Left ventricle myocardium inferior (tissue), 1 donor: ENCODE measurements at places on chromosomes 6 and 20. TPM values are rescaled to one million over a fixed set of nuclear protein-coding genes. Genes with fewer than 3 reads are reported as not detected.

Gene ZC2HC1B
- not detected for total RNA-seq

Gene SNPH
- 11.2 TPM for total RNA-seq

Gene ADGRF4
- total RNA-seq = not detected

Gene VSTM2L
- total RNA-seq = 50.3 TPM

- DNase-seq = no peak
These were observed 115.4 kb upstream of the SAMD5 start for GRCh38 chr6:147392917-147393625.

DNA sequence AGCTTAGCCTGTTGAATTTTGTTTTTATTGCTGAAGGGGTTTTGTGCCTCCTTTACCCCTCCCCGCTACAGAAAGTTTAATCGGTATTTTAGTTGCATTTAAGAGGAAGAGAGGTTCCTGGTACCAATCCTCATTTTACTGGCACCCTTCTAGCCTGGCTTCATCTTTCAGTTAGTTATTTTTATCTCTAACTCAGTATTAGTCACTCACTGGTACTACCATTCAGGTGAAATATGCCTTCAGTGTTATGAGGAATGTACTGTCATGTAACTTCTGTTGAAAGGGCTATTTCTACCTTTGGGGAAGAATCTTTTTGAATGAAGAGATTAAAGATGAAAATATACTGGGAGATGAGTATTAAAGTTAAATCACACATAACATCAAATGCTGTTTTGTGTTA lies 211.8 kb downstream of the CDKAL1 start:
- DNase-seq = no peak

- no peak for DNase-seq
These were observed 363.2 kb upstream of the MARCKS start for GRCh38 chr6:113493991-113494390.

GRCh38 chr6:150083839-150084238 lies 14.9 kb upstream of the ULBP3 start:
- no peak for DNase-seq

DNA sequence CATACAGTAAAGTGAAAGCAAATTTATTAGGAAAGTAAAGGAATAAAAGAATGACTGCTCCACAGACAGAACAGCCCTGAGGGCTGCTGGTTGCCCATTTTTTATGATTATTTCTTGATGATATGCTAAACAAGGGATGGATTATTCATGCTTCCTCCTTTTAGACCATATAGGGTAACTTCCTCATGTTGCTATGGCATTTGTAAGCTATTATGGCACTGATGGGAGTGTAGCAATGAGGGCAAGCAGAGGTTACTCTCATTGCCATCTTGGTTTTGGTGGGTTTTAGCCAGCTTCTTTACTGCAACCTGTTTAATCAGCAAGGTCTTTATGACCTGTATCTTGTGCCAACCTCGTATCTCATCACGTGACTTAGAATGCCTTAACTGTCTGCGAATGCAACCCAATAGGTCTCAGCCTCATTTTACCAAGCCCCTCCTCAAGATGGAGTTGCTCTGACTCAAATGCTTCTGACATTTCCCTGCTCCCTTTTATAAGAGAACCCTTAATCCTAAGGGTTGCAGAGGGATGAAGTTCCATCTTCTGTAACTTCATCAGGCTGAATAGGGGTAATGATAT lies 280.1 kb upstream of the RGS17 start:
- no peak for DNase-seq

DNA sequence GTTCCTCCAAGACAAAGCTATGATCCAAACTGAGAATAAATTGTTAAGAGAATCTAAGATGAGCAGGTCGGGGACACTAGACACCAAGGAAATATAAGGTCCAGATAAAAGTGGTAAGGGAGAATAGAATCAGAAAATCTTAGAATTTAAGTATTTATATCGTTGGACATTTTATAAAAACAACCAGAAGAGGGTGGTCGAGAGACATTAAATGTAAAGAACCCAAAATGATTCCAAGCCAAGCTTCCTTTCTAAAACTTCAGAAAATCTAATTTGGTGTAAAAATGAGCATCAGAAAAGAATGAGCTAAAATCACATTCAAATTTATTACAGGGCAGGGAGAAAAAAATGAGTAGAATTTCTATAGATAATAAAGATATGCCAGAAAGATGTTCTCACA lies 97.8 kb upstream of the OGFRL1 start:
- DNase-seq = no peak

GRCh38 chr20:34644345-34644744 lies 32.5 kb downstream of the PIGU start:
- DNase-seq = no peak

DNA sequence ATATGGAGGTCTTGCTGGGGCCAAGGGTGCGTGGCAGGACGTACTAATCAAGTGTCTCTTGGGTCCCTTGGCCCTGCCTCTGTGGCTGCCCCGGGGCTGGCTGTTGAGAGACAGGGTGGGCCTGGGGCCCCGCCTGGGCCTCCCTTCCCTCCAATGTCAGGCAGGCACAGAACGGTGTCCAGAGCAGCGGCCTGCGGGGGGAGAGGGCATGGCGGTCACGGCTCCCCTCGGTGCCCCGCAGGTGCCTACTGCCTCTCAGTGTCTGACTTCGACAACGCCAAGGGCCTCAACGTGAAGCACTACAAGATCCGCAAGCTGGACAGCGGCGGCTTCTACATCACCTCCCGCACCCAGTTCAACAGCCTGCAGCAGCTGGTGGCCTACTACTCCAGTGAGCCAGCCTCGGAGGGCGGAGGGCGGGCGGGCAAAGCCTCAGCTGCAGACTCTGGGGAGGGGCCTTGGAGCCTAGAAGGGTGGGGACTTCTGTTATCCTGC lies 50.0 kb downstream of the SRC start:
- DNase-seq = peak; percentile 62

- DNase-seq = no peak
These were observed 65.7 kb downstream of the PYGB start for GRCh38 chr20:25313593-25313992.

DNA sequence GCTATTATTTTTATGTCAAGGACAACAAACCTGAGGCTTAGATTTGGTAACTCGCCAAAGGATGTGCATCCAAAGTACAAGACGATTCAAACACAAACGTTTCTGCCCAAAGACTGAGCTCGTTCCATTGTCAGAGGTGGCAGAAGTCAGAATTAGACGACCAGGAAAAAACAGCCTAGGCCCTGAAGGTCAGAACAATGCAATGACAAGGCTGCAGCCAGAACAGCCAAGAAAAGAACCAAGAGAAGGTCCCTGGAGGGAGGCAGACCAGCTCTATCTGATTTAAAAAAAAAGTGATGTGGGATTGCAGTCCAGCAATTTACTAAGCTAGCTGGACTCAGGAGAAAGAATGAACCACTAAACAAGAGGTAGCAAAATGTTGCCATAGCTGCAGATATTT lies 54.2 kb downstream of the NCOA7 start:
- DNase-seq = no peak

GRCh38 chr6:79079561-79080041 lies 1.5 kb upstream of the PHIP start:
- DNase-seq = no peak

DNA sequence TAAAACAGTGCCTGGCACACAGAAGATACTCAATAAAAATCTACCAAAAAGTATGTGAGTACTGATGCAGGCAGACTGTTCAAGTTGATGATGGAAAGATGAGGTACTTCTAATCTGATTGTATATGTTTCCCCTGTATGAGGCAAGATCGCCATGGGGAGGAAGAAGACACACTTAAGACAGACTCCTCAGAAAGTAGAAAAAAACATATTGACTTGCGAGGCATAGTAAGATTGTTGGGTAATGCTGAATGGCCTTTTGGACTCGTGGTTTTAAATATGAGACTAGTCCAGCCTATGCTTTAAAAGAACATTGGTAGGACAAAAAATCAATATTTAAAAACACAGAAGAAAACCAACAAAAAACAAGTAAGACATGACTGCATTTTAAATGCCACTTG lies 72.6 kb downstream of the SHPRH start:
- DNase-seq = no peak

GRCh38 chr6:110703010-110703905 lies 112.0 kb downstream of the CDK19 start:
- DNase-seq = no peak

- DNase-seq = no peak
These were observed 321.5 kb upstream of the SASH1 start for GRCh38 chr6:148021165-148021564.

- no peak for DNase-seq
These were observed 202.0 kb downstream of the CDH4 start for GRCh38 chr20:61454053-61454452.

GRCh38 chr6:70241991-70242420 lies 60.9 kb downstream of the COL9A1 start:
- no peak for DNase-seq

- DNase-seq = no peak
These were observed 65.6 kb downstream of the CAP2 start for GRCh38 chr6:17458966-17459365.

DNA sequence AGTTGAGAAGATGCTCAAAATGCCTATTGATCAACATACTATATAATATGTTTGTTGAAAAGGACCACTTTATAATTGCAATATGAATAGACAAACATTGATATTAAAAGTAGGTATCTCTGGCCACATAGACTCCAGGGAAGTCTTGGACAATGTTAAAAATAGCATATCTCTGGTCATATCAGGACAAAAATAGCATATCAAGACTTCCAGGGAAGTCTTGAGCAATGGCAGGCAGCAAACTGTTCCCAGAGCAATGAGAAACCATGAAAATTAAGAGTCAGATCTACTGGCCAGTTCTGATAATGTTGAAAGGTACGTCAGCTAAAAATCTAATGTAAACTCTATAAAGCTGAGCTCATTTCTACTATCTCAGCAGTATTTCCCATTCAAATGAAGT lies 1130.3 kb upstream of the CITED2 start:
- no peak for DNase-seq

DNA sequence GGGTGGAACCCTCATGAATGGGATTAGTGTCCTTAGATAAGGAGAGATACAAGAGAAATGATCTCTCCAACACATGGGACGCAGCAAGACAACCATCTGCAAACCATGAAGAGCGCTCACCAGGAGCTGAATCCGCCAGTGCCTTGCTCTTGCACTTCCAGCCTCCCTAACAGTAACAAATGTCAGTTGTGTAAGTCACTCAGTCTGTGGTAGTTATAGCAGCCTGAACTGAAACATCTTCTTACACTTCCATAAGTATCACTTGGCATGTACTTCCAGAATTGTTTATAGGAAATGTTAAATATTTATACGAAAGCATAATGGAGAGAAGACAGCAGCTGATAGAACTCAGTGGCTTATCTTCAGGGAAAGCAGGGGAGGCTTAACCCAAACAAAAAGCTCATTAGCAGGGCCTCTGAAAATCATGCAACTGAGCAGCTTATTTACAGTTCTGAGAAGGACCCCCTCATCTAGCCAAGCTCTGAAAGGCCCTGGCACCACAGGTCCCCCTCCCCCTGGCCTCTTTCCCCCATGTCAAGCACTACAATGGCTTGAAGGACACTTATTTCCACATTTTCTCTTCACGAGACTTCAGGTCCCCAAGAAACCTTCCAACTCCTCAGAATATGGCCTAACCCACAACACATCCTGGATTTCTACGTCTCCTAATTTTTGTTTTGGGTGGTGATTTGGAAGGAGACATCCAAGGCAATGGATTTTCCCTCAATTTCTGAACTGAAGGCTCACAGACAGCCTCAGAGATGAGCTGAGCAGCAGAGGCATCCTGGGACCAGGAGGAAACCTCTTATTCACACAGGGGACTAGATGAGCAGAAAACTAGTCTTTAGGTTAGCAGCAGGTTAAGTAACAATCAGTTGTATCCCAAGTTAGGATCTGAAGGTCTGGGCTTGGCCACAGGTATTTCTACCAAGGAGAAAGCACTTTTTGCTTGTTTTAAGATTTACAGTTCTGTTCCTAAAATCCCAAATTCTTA lies 49.1 kb downstream of the GCLC start:
- DNase-seq = no peak

DNA sequence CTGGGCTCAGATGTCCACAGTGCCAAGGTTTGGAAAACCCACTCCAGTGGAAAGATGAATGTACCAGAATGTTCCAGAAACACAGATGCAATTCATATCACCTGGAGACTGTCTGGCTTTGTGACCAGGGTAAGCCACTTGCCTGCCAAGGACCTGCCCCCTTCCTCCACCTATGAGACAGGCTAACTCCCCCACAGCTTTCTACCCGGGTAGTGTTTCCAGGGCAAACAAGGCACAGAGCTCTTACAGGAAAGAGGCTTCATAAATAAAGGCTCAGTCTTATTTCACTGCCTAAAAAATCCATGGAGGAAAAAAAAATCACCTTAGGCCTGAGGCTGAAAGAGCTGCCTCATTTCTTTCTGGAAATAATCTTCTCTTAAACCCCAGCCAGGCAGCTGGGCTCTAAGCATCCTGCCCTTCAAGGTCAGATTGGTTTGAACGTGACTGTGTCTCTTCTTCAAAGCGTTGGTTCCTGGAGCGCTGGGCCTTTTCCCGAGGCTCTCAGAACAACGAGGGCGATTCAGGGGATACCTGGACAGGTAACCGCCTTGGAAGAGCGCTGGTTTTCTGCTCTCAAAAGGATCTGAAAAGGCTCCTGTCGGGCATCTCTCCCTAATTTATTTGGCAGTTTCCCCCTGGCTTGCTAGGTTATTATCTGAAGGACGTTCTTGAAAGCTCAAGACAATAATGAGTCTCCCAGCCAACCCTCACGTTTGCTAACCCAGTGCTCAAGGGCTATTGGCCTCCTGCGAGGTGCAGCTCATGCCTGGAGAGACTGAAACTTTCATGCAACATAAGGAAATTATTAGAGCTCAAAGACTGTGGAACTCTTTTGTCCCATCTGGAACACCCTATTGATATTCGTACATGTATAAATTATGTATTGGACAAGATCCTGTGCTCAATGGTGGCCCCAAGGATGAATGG lies 199.2 kb upstream of the PMEPA1 start:
- DNase-seq = no peak

DNA sequence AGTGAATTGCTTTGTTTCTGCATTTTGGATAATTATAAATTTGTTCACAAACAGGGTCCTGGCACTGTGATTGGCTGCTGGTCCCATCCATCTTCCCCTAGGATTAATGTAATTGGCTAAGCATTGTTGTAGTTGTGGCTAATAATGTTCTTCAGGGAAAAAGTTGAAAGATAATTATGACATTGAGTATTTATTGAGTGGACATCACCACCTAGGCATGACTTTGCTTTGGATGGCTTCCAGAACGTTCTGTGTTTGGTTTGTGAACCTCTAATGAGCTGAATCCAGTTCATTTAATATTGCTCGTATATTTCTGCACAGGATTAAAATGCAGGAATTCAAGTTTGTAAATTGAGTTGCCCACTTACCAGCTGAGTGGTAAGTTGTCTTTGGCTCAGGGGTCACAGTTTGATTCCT lies 55.1 kb downstream of the ARID1B start:
- DNase-seq = peak; percentile 52

- no peak for DNase-seq
These were observed 954.0 kb upstream of the MAN1A1 start for GRCh38 chr6:120303527-120303926.
